Pancreas (tissue), 10 donors: ENCODE measurements at places on chromosomes 2 and 18.

GRCh38 chr2:20469595-20469994, 22.7 kb downstream of the RHOB start:
- no peak for DNase-seq

- DNase-seq, result no peak
Measured at GRCh38 chr2:59276917-59277316, 1035.8 kb upstream of the FANCL start.

- no peak for DNase-seq
Measured at GRCh38 chr2:31378389-31378788, 36.2 kb downstream of the XDH start.

- DNase-seq, result no peak
Measured at GRCh38 chr18:26357960-26358359, 131.7 kb downstream of the TAF4B start.
